WTC11 (cell line): ENCODE measurements at places on chromosomes 4 and X. TPM values are rescaled to one million over a fixed set of nuclear protein-coding genes. Genes with fewer than 3 reads are reported as not detected.

- H3K27me3 ChIP-seq = peaks cover 15% of the 10 kb centered on the region
- no peak for DNase-seq
- H3K4me1 ChIP-seq = 0 out of 2 replicates have a peak, but pooled peaks cover 2% of the 10 kb centered on the region
- no peak overlapping the region for H3K4me3 ChIP-seq
- H3K36me3 ChIP-seq = no peaks in the 10 kb centered on the region
Observed at GRCh38 chrX:153511784-153512500, 5.5 kb upstream of the ATP2B3 start.

The ZCCHC13 gene
- not detected in 3 replicates for total RNA-seq

The TRIM60 gene
- not detected in 3 replicates for total RNA-seq

DNA sequence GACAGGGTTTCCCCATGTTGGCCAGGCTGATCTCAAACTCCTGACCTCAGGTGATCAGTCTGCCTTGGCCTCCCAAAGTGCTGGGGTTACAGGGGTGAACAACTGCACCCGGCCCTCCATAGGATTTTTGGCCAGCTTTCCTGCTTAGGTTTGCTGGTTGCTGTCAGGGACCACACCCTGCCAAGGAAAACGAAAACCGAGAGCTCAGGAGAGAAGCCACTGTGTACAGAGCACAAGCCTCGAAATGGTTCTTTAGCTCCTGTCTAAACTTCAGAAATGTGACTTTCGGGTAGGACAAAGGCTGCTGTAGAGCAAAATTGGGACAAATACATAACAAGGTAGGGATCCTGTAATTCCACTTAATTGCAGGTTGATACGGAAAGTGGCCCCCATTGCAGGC lies 146.3 kb upstream of the ATP6AP2 start:
- H3K27me3 ChIP-seq = no peaks in the 10 kb centered on the region
- no peak for DNase-seq
- peaks cover 13% of the 10 kb centered on the region for H3K36me3 ChIP-seq
- H3K4me1 ChIP-seq = peaks cover 16% of the 10 kb centered on the region

GRCh38 chr4:147480891-147481576 lies at the start of gene EDNRA:
Gene EDNRA, plus strand, starts transcription at chr4:147481097. Its CDS starts 4,585 bp downstream, at chr4:147485682.
- H3K36me3 ChIP-seq = no peaks in the 10 kb centered on the region
- peak within 1 kb of the TSS; percentile 90 for H3K4me3 ChIP-seq

- no peaks in the 10 kb centered on the region for H3K36me3 ChIP-seq
- peak; percentile 33 for DNase-seq
- H3K4me1 ChIP-seq = no peaks in the 10 kb centered on the region
- H3K4me3 ChIP-seq = no peak overlapping the region
Observed at GRCh38 chrX:1534301-1535168, 2.5 kb downstream of the P2RY8 start.

The GABRB1 gene
- 0.46 to 0.69 TPM (median 0.66 TPM) in 3 replicates for total RNA-seq

DNA sequence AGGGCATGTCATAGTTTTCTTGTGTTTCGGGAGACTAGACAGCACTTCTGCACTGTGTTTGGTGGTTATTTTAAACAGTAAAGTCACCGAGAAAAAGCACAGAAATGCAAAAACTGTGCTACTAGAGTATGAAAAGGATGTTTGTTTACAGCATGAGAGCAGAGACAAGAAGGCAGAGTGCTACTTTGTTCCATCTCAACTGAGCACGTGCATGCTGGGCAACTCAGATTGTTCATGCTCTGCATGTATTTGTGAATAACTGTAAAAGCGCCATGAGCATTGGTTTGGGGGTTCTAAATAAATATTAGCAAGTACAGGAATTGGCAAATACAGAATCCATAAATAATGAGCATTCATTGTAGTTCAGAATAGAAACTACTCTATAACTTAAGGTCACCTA lies 7.4 kb downstream of the EVC start:
- H3K27ac ChIP-seq = no peak overlapping the region
- no peak for DNase-seq
- peaks cover 10% of the 10 kb centered on the region; the same call in 1 of the 2 replicates for H3K27me3 ChIP-seq
- no peak overlapping the region for H3K4me3 ChIP-seq

GRCh38 chr4:110309675-110310074 lies 111.3 kb upstream of the ELOVL6 start:
- H3K27ac ChIP-seq = no peak overlapping the region
- no peak for DNase-seq
- no peaks in the 10 kb centered on the region for H3K36me3 ChIP-seq
- H3K27me3 ChIP-seq = no peaks in the 10 kb centered on the region

DNA sequence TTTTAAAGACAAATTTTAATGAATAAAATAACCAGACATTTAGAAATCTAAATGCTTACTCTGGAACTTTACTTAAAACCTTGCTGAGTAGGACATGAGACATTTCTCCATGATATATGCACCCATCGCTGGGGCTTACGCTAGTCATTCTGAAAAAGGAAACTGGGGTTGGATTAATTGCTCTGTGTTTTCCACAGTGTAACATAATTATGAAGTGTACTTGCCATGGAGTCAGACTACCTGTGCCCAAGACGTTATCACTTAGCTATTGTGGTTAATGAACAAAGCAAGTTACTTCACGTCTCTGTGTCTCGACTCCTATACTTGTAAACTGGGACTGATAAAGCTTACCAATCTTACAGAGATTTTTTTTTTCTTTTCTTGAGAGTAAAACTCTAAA lies 47.8 kb downstream of the SHISA3 start:
- H3K36me3 ChIP-seq = peaks cover 2% of the 10 kb centered on the region; the same call in 1 of the 2 replicates
- DNase-seq = no peak
- peaks cover 5% of the 10 kb centered on the region; the same call in 1 of the 2 replicates for H3K4me1 ChIP-seq

The MSANTD1 gene
- total RNA-seq = 0.98 to 1.1 TPM (median 0.99 TPM) in 3 replicates

The ASB12 gene
- 0.60 to 1.4 TPM (median 0.80 TPM) in 3 replicates for total RNA-seq

DNA sequence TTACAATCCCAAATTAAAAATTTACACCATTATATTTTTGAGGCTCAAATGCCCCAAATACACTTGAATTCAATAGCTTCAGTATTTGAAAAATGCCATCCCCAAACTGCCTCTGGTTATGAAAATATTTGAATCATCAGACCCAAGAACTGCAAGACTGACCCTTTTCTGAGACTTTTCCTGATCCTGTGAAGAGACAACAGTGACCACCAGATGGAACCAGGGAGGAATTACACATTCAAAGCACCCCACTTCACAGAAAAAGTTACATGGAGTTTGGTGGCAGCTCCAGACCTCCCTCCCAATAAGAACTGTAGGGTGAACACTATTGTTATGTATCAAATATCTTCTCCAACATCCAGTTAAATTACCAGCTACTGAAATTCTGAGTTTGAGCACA lies 44.0 kb upstream of the SCD5 start:
- H3K4me3 ChIP-seq = no peak overlapping the region
- peaks cover 56% of the 10 kb centered on the region for H3K36me3 ChIP-seq
- DNase-seq = no peak

- H3K27me3 ChIP-seq = no peaks in the 10 kb centered on the region; the same call in 1 of the 2 replicates
- H3K27ac ChIP-seq = no peak overlapping the region
- DNase-seq = no peak
- H3K4me3 ChIP-seq = no peak overlapping the region
- no peaks in the 10 kb centered on the region for H3K4me1 ChIP-seq
Observed at GRCh38 chr4:141099326-141099725, 33.9 kb downstream of the RNF150 start.

GRCh38 chr4:42412251-42412650 lies 15.0 kb downstream of the SHISA3 start:
- peaks cover 54% of the 10 kb centered on the region for H3K4me1 ChIP-seq
- no peak for DNase-seq
- H3K36me3 ChIP-seq = 0 out of 2 replicates have a peak, but pooled peaks cover 2% of the 10 kb centered on the region
- no peak overlapping the region for H3K4me3 ChIP-seq
- no peak overlapping the region for H3K27ac ChIP-seq

The MAGIX gene
- total RNA-seq = 1.2 to 2.4 TPM (median 2.0 TPM) in 3 replicates

The RPL34 gene
- 1,253 to 1,310 TPM (median 1,269 TPM) in 3 replicates for total RNA-seq

The DCLK2 gene
- 0.17 to 0.21 TPM (median 0.18 TPM) in 3 replicates for total RNA-seq

- peaks cover 59% of the 10 kb centered on the region for H3K4me1 ChIP-seq
- no peak overlapping the region for H3K4me3 ChIP-seq
- no peak for DNase-seq
Observed at GRCh38 chr4:108111781-108112180, 57.0 kb downstream of the LEF1 start.

The TKTL2 gene
- total RNA-seq = not detected in 3 replicates

GRCh38 chrX:124045109-124045508 lies 83.6 kb downstream of the STAG2 start:
- H3K36me3 ChIP-seq = peaks cover 19% of the 10 kb centered on the region

The MAGEE1 gene
- 7.3 to 9.2 TPM (median 8.0 TPM) in 3 replicates for total RNA-seq

- no peak for DNase-seq
- peak overlapping the region; percentile 72; the same call in 1 of the 2 replicates for H3K27ac ChIP-seq
- H3K27me3 ChIP-seq = no peaks in the 10 kb centered on the region; the same call in 1 of the 2 replicates
Observed at GRCh38 chrX:70470850-70471289, 26.2 kb downstream of the DLG3 start.

- no peak overlapping the region for H3K27ac ChIP-seq
- H3K27me3 ChIP-seq = no peaks in the 10 kb centered on the region
- H3K36me3 ChIP-seq = no peaks in the 10 kb centered on the region
Observed at GRCh38 chr4:118987959-118988634, 99.4 kb downstream of the SYNPO2 start.

DNA sequence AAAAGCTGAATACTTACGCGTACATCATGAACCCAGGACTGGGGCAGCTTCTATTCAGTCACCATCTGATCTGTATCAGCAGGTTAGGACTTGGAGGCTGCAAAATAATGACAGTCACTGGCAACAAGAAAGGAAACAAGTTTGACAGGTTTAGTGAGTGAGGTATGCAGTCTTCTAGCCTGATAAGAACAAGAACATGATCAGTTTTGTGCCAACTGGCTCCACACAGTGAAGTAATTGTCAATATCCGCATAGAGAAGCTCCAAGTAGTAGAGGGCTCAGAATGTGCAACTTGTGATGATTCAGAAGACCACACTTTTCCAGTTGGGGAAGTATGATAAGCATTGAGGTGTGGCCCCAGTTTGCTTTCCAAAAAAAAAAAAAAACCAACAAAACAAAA lies at the start of gene TMPRSS11F:
TSS of gene TMPRSS11F (minus strand) at position 77 of the 400 bp plus-strand sequence. CDS start at position 28, 49 bp downstream.
- H3K4me3 ChIP-seq = no peak within 1 kb of the TSS
- no peak for DNase-seq
- H3K27ac ChIP-seq = 0 out of 2 replicates have a peak within 1 kb of the TSS, but pooled peaks have one; percentile 15
- H3K4me1 ChIP-seq = peaks cover 18% of the 10 kb centered on the region

- no peak overlapping the region for H3K4me3 ChIP-seq
- no peak overlapping the region for H3K27ac ChIP-seq
- H3K4me1 ChIP-seq = peaks cover 39% of the 10 kb centered on the region
Observed at GRCh38 chr4:155781249-155781831, 22.5 kb downstream of the GUCY1B1 start.

The TRIM61 gene
- total RNA-seq = 2.8 to 3.0 TPM (median 2.8 TPM) in 3 replicates

DNA sequence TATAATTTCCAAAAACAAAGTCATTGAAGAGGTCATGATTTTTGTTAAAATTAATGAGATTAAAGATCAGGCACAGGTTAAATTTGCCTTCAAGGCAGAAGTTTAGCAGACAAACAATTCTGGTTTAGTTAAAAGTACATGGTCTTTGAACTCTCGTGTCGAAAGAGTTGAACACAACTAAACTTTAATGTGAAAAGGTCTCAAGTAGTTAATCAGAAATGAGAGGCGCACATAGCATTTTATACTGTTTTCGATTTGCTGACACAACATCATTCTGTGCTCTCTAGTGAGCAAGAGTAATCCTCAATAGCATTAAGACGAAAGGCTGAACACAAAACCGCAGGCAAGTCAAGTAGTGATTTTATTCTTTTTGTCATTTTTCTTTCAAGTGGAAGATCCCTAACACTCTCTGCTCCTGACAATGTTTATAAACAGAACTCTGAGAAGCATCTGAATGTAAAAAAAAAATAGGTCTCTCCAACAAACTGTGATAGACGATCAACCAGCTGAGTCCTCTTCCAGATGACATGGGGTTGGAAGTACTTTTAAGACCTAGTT lies 49.8 kb downstream of the SH3RF1 start:
- H3K36me3 ChIP-seq = no peaks in the 10 kb centered on the region
- no peak overlapping the region for H3K4me3 ChIP-seq
- no peak overlapping the region for H3K27ac ChIP-seq
- no peaks in the 10 kb centered on the region for H3K27me3 ChIP-seq
- no peak for DNase-seq

The MAML3 gene
- total RNA-seq = 7.4 to 8.7 TPM (median 7.9 TPM) in 3 replicates

DNA sequence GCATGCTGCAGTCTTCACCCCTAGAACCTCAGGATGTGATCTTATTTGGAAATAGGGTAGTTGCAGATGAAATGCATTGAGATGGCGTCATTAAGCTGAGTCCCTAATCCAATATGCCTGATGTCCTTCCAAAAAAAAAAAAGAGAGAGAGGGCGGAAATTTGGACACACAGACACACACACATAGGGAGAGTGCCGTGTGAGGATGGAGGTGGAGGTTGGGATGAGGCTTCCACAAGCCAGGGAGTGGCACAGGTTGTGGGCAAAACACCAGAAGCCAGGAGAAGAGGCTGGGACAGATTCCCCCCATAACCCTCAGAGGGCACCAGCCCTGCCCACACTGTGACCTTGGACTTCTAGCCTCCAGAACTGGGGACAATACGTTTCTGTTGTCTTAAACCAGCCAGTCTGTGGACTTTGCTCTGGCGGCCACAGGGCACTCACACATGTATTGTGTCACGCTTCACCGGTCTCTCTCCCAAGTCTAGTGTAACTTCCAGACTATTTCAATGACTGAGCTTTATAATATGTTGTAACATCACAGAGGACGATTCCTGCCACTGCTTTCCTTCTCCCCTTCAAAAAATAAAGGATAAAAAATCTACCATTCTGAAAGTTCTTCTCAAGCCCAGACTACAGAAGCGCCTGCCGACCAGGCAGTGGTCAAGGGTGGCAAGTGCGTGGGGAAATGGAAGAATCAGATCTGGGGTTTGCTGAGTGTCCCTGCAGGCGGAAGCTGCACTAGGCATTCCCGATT lies 35.8 kb upstream of the MAN2B2 start:
- H3K27me3 ChIP-seq = no peaks in the 10 kb centered on the region; the same call in 1 of the 2 replicates
- no peak overlapping the region for H3K27ac ChIP-seq
- no peaks in the 10 kb centered on the region for H3K4me1 ChIP-seq

The LRP2BP gene
- total RNA-seq = 0.33 to 0.69 TPM (median 0.39 TPM) in 3 replicates

- H3K27me3 ChIP-seq = no peaks in the 10 kb centered on the region; the same call in 1 of the 2 replicates
- no peak overlapping the region for H3K4me3 ChIP-seq
- DNase-seq = no peak
- 0 out of 2 replicates have a peak, but pooled peaks cover 10% of the 10 kb centered on the region for H3K4me1 ChIP-seq
- no peaks in the 10 kb centered on the region for H3K36me3 ChIP-seq
Observed at GRCh38 chr4:10028910-10029309, 7.6 kb upstream of the SLC2A9 start.

The IGFBP7 gene
- total RNA-seq = 1.0 to 1.5 TPM (median 1.4 TPM) in 3 replicates

DNA sequence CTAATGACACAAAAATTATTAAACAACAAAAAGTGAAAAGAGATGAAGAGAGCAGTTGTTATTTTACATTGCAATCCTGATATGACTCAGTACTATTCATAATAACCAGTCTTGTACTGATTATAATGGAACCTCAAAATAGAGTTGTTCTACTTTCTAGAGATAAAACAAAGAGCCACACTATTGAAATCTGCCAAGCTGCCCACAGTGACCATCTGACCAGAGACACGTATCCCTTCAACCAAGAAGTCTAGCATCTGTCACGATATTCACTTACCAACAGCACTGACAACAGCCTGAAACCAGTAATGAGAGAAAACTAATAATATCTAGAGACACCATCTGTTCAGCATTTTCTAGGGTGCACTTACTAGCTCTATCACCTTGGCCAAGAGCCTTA lies 466.7 kb downstream of the NKX6-1 start:
- no peak overlapping the region for H3K4me3 ChIP-seq
- no peaks in the 10 kb centered on the region for H3K4me1 ChIP-seq
- no peaks in the 10 kb centered on the region for H3K27me3 ChIP-seq
